ENCODE measurements at places on chromosomes 3 and 15.

- no peak for DNase-seq
Observed at GRCh38 chr3:176787506-176787905, 409.8 kb downstream of the TBL1XR1 start.

GRCh38 chr15:88383354-88383753 lies 83.8 kb downstream of the MRPL46 start:
- DNase-seq, result no peak

- DNase-seq, result no peak
Observed at GRCh38 chr3:11919390-11919789, 72.7 kb upstream of the TAMM41 start.

GRCh38 chr3:112086076-112086854 lies at the start of gene C3orf52:
Gene C3orf52 (plus strand): TSS chr3:112086389. CDS start chr3:112086408, 19 bp downstream.
- DNase-seq, result peak; percentile 92

DNA sequence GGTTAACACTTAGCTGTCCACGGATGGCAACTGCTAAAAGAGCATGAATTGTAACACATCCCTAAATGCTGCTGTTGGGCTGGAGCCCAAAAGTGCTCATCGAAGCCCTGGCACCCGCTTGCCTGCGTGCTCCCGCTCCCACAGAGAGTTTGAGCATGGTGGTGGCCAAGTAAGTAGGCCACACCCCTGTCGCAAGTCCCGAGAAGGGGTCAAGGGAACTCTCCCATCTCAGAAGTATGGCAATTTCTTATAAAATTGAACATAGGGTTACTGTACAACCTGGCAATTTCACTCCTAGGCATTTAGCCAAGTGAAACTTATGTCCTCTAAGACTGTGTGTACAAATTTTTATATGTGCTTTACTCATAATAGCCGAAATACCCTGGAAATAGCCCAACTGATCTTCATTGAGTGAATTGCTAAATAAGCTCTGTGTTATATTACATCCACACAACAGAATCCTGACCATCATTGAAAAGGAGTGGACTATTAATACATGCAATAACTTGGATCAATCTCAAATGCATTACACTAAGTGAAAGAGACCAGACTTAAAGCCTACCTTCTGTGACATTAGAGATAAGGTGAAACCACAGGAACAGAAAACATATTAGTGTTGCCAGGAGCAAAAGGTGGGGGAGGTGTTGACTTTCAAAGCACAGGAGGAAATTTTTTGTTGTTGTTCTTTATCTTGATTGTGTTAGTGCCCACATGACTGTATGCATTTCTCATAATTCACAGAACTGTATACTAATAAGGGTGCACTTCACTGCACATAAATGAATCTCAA lies 1.5 kb upstream of the GCSAM start:
- DNase-seq, result no peak

GRCh38 chr3:141307351-141308059 lies 60.8 kb upstream of the ZBTB38 start:
- no peak for DNase-seq

GRCh38 chr3:29642393-29643033 lies 361.6 kb downstream of the RBMS3 start:
- DNase-seq, result peak; percentile 42

DNA sequence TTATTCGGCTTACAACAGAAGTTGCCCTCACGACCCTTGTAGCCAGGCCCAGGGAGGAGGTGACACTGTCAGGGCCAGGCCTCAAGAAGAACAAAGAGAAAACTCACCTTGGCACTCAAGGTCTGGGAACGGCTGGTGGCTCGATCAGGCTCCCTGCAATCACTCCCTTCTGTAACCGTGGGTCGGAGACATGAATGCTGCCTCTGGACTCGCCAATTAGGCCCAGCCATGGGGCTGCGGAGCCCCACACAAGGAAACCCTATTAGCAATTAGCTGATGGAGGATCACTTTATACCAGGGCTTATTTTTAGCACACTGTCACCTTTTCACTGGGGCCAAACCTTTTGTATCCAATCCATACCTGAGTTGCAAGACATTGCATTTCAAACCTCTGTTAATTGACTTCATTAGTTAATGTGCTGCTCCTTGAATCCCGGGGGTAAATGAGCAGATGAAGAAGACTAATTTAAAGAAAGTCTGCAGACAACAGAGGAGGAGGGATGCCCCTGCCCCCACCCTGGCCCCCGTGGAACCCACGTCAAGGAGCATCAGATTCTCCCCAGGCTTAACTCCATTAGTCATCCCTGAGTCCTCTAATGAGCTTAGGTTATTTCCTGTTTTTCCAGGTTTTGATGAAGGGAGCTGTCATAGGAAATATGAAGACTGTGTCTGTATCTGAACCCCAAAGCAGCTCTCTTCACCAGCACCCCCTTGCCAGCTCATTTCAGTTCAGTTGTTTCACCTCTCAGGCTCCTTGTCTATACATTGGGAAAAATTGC lies 255.3 kb downstream of the RORA start:
- DNase-seq, result peak; percentile 36

GRCh38 chr3:29324180-29324651 lies 43.3 kb downstream of the RBMS3 start:
- DNase-seq, result peak; percentile 59

DNA sequence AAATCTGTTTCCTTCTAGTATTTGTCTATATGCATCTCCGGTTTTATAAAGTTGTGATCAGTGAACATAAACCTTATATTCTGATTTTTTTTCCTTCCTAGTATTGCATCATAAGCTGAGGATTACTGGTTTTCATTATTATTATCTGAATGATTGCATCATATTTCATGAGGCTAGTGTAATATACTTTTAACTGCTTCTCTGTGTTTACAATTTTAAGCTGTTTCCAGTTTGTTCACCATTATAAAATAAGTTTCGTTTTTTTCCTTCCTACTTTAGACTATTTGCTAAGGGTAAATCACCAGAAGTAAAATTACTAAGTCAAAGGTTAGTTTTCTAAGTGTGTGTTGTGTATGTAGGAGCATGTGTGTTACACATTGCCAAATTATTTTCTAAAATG lies 20.2 kb downstream of the SEMA6D start:
- no peak for DNase-seq

- no peak for DNase-seq
Observed at GRCh38 chr15:80608688-80609087, 86.4 kb upstream of the ABHD17C start.

GRCh38 chr15:48557335-48557734 lies 88.2 kb downstream of the FBN1 start:
- DNase-seq, result no peak

- DNase-seq, result no peak
Observed at GRCh38 chr15:31014608-31014925, 23.1 kb upstream of the MTMR10 start.

DNA sequence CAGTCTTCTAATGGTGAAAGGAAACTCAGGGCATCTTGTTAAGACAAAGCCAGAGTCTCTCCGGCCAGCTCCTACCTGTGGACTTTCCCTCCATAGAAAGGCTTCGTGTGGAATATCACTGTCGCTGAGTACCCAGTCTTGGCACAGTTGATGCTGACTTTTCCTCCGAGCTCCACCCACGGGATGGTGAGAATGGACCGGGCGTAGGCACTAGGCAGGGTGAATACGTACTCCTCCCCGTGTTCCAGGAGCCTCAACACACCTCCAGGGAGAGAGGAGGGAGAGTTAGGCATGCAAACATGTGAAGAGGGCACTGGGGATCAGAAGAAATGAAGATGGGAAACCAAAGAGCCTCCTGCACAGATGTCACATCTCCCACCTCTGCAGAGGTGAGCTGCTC lies 138.0 kb downstream of the STT3B start:
- no peak for DNase-seq

GRCh38 chr3:32551087-32551486 lies 19.6 kb downstream of the DYNC1LI1 start:
- no peak for DNase-seq

- DNase-seq, result peak; percentile 76
Observed at GRCh38 chr15:40894681-40895448, 615 bp downstream of the VPS18 start.

GRCh38 chr3:99348451-99348850 lies 289.9 kb upstream of the COL8A1 start:
- no peak for DNase-seq

GRCh38 chr3:170867143-170867937 lies 2.7 kb downstream of the RPL22L1 start:
- no peak for DNase-seq

DNA sequence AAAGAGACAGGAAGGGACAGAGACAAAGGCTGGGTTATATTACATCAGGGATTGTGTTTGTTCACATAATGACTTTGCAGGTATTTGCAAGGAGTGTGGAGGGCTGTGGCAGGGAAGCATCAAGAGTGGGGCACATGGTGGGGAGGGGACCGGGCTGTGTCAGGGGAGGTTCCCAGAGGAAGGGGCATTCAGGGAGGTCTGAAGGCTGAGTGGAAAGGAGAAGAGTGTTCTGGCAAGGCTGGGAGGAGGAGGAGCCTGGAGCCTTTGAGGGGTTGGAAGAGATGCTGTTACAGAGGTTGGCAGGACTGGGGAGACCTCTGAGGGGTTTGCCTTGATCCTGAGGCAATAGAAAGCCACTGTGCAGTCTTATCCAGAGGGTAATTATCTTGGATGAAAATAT lies 49.4 kb downstream of the EXOG start:
- no peak for DNase-seq

GRCh38 chr3:191170097-191170496 lies 28.9 kb upstream of the OSTN start:
- no peak for DNase-seq

GRCh38 chr3:4409415-4409814 lies 57.7 kb downstream of the SUMF1 start:
- no peak for DNase-seq

GRCh38 chr3:195889870-195890295 lies 18.5 kb downstream of the TNK2 start:
- no peak for DNase-seq

DNA sequence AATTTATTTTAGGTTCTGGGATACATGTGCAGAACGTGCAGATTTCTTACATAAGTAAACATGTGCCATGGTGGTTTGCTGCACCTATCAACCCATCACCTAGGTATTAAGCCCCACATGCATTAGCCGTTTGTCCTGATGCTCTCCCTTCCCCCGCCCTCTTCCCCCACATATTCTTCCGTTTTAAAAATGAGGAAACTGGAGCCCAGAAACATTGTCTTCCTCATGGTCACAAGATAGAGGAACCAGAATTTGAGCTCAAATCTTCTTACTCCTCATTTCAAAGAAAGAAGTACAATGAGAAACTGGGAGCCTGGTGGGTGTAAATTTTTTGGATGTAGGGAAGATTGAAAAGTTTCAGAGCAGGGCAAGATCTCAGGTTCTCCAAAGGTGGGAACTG lies 56.1 kb upstream of the USP3 start:
- DNase-seq, result no peak

DNA sequence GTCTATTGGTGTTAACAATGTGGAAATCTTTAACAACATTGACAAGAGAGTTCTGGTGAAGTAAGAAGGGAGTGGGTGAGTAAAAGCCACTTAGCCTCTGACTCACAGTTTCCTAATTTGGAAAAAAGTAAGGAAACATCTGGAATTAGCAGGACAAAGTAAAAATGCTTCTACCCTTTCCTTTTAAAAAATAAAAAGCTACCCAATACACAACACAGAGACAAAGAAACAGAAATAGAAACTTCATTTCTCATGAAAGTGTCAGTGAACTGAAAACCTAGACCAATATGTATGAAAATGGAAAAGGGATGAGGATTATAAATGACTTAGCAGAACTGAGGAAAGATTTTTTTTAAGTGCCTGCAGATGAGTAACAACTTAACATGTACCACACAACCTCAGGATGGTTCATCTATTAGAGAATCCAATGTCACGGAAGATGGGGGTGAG lies 65.4 kb downstream of the SSR3 start:
- peak; percentile 65 for DNase-seq

GRCh38 chr3:15331606-15332404 lies 581 bp downstream of the SH3BP5 start:
- peak; percentile 16 for DNase-seq

- no peak for DNase-seq
Observed at GRCh38 chr15:65900488-65900887, 31.2 kb downstream of the RAB11A start.

DNA sequence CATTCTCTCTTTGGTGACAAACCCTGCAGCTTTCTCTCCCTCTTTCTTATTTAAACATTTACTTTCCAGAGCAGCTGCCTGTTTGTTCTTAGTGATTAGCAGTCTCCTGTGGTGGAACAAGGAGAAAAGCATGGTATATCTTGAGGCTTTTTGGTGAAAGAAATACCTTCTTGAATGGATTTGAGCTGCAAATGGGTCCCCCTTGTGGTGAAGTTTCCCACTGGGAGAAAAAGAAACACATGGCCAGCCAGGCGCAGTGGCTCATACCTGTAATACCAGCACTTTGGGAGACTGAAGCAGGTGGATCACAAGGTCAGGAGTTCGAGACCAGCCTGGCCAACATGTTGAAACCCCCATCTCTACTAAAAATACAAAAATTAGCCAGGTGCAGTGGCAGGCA lies 48.3 kb upstream of the ACP3 start:
- peak; percentile 13 for DNase-seq

- no peak for DNase-seq
Observed at GRCh38 chr3:168030577-168030976, 65.1 kb downstream of the GOLIM4 start.

DNA sequence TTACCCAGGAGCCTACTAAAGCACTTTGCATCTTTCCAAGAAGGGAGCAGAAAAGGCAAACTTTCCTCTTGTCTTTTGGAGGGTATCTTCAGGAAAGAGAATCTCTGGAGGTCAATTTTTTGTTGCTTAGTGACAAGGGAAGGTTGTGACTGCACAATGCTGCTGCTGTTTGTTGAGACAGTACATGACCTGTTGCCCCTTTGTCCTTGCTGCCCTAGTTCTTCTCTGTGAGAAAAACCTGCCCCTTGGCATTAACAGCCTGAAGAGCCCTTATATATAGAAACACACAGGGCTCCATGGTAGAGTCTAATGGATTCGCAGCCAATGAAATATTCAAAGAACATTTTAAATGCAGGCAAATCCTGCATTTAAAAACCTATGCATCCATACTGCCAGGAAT lies 20.3 kb downstream of the KLHDC8B start:
- DNase-seq, result no peak

DNA sequence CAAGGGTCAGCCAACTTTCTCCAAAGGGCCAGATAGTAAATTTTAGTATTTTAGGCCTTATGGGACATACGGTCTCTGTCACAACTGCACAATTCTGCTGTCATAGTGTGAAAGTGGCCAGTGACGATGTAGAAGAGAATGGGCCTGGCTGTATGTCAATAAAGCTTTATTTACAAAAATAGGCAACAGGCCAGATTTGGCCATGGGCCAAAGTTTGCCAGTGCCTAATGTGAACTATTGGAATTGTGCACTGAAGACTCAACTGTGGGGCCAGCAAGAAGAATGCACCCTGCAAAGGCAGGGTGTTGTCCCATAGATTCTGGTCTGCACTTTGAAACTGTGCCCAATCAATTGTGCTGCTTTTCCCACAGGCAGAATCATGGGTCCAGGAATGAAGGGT lies 69.4 kb upstream of the PRR23E start:
- DNase-seq, result no peak

- DNase-seq, result no peak
Observed at GRCh38 chr15:42375252-42375651, 16.0 kb downstream of the CAPN3 start.

DNA sequence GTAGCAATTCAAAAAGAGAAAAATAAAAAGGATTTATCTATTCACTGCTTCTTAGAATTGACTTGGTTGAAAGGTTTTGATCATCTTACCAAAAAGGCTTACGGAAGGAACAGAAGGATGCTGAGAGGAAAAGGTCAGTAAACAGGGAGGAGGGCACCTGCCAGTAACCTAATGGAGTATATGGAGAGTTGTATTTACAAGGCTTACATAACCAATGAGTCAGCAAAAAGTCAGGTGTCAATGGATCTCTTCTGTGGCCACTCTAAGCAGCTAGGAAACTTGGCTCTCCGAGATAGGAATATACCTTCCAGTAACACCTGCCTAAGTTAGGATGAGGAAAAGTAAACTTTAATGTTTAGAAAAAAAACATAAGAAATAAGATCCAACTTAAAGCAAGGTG lies 80.5 kb upstream of the PLXND1 start:
- no peak for DNase-seq
